ENCODE measurements at places on chromosomes 7 and 10.

GRCh38 chr10:84269162-84269561, 24.3 kb downstream of the RGR start:
- DNase-seq = no peak

DNA sequence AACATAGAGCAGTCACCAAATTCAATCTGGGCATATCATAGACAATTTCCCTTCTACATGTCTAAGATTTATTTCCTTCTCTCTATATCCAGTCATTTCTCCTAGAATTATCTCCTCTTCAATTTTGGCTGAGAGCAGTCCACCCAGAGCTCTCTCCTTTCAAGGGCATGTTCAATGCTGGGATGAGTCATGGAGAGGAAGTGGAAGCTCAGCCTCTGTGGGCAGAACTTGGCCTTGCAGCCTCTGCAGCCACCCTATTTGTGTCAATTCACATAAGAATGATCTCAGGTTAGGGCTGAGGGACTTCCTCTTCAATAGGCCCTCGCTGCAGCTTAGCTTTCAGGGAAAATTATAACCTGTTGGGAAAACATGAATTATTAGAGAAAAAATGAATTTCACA, 560.8 kb downstream of the POM121L12 start:
- DNase-seq = no peak

DNA sequence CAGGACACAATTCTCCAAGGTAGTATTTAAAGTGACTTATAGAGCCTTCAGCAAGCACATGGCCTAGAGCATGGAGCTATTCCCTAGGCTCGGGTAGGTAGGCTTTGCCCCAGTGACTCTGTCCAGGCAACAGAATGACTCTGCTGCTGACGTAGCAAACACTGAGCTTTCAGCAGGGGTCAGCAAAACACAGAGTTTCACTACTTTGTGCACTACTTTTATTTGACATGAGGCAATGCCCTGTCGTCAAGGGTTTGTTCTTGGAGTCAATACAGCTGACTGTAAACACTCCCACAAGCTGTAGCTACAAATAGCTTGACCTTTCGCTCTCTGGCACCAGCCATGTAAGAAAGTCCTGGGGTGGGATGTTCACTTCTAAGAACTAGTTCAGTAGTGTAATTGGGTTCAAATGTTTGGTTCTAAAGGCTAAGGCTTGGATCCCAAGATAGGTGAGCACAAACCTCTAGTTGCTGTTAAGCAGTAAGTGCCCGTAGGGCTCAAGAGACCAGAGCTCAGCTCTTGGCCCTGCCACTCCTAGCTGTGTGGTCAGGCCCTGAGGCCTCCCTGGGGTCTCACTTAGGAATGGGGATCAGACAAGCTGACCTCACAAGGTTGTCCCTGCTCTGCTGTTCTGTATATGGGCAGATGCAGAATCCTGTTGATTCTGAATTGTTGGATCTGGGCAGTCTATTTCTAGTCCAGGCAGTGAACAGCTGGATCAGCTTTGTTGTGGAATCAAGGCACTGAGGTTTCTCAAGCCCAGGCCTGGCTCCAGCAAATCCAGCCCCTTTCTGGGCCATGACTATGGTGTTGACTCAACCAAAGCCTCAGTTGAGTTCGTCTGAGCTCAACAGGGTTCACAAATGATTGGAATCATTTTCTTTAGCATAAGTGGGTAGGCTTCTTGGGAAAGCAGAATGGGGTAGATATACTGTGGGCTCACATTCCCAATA, 10.7 kb downstream of the NODAL start:
- no peak for DNase-seq

- no peak for DNase-seq
Measured at GRCh38 chr10:26655746-26656145, 41.8 kb upstream of the PDSS1 start.

- peak; percentile 19 for DNase-seq
Measured at GRCh38 chr10:373526-374309, 238.5 kb downstream of the ZMYND11 start.

DNA sequence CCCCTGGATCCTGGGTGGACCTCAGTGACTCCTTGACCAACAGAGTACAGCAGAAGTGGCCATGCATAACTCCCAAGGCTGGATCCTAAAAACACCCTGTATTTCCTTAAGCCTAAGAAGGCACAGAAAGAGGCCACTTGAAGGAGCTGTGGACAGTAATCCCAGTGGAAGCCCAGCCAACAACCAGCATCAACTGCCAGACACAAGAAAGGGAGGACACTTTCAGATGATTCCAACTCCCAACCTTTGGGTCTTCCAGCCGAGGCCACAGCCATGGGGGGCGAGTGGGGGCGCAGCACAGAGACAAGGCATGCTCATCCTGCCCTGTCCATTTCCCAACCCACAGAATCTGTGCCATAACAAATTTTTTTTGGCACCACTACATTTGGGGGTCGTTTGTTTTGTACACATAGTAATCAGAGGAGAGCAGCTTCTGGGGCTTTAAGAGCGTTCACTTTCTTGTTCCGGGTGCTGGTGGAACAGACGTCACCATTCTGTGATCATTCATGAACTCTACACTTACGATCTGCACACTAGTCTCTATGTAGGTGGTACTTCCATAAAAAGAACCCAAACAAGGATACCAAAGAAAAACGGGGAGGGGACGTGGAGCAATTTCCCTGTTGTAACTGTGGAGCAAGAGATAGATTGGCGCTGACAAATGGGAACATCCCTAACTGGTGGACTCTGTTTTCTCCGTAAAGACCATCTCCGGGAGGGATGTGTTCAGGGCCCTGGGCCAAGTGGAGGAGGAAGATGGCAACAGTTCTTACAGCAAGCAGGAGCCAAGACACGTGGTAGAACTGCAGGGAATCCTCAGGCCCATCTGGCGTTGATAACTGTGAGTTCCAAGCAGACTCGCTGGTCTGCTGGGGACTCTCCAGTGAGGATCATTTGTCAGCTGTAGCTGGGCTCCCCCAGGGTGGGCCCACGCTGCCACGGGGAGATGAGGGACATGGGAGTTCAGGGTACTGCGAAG, 6.0 kb upstream of the SLC29A3 start:
- no peak for DNase-seq

- peak; percentile 23 for DNase-seq
Measured at GRCh38 chr10:63681993-63682697, 160.9 kb downstream of the REEP3 start.

DNA sequence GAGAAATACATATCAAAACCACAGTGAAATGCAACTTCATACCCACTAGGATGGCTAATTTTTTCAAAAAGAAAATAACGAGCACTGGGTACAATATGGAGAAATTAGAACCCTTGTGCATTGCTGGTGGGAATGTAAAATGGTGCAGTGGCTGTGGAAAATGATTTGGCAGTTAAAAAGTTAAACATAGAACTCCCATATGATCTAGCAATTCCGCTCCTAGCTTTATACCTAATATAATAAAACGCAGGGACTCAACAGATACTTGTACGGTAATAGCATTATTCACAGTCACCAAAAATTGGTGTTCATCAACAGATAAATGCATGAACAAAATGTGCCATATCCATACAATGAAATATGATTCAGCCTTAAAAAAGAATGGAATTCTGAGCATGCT, 58.8 kb upstream of the PLPP4 start:
- no peak for DNase-seq

GRCh38 chr7:2031451-2031845, 201.3 kb downstream of the MAD1L1 start:
- DNase-seq = no peak

GRCh38 chr7:134365341-134366054, 48.8 kb upstream of the SLC35B4 start:
- no peak for DNase-seq

- no peak for DNase-seq
Measured at GRCh38 chr7:146131701-146132100, 15.1 kb downstream of the CNTNAP2 start.

- DNase-seq = no peak
Measured at GRCh38 chr10:11612021-11613001, 861 bp upstream of the USP6NL start.

DNA sequence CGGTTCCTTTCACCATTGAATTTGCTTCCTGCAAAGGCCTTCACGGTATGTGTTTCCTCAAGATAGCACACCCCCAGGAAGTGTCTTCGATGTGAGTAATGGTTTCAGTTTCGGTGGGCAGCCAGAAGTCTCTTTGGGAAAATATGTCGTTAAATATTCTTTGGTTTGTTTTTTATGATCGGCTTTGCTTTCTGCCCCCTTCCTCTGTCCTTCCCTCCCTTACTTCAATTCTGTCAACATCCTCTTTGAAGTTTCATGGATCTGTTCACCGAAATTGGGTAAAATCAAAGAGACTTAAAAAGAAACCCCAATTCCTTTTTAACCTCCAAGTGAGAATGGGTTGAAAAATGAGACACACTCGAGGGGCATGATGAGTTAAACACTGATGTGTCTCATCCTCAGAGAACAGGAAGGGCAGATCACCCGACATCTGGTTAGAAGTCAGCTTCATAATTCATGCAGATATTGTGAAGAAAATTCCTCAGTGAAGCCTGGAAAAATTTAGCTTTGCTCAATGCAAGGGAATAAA, 170.8 kb upstream of the HABP2 start:
- DNase-seq = peak; percentile 70
